ENCODE measurements at places on chromosomes 7 and 10.

DNA sequence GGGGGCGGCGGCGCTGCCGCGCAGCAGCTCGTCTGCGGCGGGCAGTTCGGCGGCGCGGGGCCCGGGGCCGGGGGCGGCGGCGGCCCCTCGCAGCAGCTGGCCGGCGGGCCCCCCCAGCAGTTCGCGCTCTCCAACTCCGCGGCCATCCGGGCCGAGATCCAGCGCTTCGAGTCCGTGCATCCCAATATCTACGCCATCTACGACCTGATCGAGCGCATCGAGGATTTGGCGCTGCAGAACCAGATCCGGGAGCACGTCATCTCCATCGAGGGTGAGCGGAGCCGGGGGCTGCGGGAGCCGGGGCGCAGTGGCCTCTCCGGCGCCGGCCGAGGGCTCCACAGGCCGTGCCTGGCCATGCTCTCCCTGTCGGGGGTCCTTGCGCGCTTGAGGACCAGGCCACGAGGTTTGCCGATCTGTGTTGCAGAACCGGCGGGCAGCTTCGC is 548 bp downstream of the AGAP3 start:
- DNase-seq = peak; percentile 57

DNA sequence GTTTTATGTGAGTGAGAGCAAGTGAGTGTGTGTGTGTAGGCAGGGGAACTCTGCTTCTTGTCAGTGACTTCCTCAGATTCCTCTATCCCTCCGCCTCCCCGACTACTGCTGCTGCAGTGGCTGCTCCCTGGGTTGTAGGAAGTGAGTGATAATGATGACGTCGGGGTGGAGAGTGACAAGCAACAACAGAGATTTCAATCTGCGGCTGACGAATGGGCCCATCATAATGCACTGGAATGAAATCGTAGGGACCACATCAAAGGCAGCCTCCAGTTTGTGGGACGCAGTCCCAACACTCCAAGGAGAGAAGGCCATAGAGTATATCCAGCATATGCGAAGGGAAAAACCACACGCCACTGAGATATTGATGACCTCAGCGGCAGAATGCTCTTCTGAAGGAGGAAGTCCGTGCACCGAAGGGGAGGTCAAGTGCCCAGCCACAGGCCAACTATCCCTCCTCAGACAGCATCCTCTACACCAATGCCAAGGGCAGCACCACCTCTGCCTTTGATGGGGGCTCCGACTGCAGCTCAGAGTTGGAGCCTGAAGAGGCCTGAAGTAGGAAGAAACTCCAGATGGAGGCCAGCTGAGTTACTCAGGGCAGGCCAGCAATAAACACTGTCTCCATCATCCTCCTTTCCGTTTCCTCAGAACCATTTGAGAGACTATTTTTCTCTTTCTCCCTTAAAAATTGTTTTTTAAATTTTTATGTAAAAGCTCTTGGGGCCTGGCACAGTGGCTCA is 11.3 kb upstream of the STMP1 start:
- DNase-seq = no peak

DNA sequence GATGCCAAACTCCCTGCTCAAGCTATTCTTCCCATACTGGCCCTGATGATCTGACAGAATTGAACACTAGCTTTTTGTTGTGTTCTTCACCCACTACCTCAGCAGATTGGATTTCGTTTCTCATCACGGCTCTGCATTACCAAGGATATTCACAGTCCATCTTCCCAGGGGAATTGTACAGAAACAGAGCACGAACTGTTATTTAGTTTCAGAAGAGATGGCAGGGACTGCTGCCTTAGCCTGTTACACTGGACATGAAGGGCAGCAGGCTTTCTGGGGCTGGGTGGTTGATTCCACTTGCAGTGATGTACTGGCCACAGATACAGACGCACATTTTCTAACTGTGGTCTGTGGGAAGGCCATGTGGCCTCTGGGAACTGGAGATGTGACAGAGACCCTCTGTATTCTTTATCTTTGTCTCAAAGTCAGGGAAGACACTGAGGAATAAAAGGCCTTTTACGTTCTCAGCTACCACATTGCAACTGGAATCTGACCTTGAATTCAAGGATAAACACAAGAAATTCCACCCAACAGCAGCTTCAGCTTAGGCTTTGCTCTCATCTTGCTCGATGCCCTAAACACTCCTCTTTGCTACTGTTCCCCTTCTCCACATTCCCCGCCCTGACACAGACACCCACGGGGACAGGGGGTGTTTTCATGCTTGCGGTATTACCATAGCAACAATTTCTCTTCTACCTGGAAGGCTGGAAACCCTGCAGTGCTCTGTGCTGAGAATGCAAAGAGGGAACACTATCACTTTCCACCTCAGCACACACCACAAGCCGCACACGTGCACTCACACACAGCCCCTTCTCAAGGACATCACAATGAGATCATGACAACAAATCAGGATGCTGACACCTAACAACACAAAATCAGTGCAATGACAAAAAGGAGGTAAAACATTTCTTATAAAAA is 81.7 kb downstream of the RNF216 start:
- no peak for DNase-seq

GRCh38 chr10:93280699-93281366 is 201.3 kb downstream of the MYOF start:
- DNase-seq = peak; percentile 58

DNA sequence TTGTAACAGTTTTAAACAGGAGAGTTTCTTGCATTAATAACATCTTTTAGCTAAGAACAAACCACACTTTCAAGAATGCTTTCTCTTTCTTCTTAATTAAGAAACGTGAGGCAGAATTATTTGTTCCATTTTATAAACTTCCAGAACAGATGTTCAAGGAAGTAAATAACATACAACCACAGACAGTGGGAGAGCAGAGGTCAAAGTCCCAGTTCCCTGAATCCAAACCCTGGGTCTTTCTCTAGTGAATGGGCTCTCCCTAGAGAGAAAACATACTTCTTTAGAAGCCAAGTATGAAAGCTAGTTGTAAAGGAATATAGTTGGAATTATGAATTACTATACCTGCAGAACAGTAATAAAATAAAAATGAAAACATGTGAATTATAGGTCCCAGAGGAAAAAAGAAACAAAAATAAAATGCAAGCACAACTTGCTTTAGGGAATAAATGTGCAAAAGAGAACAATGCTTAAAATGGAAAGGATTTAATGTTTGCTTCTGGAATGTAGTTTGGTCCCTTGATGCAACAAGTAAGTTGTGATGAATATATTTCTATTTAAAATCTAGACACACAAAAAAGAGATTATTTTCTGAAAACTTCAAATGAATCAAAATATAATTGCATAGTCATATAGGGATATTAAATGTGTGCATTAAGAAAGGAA is 6.0 kb downstream of the OR6B1 start:
- DNase-seq = no peak

DNA sequence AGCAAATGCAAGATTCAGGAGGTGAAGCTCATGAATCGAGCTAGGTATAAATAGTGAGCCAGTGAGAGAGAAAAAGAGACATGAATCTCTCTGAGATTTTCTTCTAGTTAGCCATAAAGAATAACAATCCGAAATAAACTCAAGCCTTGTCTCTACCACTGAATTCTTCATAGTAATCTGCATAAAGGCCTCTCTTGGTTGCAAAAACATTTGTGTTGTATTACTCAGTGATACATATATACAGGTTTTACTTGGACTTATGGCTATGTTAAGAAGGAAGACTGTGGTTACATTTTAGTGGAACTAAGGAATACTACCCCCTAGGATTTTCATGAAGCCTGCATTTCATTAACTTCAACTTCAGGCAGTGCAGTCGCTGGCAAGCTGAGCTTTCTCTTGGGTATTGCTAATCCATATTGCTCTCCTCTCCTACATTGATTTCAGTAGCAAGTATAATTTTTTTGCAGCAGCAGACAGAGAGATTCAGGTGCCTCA is 72.7 kb upstream of the TRIL start:
- no peak for DNase-seq

All from D341Med (cell line).